Kidney glomerular epithelial cell (primary cell): ENCODE measurements at places on chromosomes 4 and X.

- DNase-seq, result no peak
These were observed 54.5 kb upstream of the BCOR start for GRCh38 chrX:40152173-40152711.

GRCh38 chrX:66408507-66408906, 230.4 kb downstream of the EDA2R start:
- no peak for DNase-seq

DNA sequence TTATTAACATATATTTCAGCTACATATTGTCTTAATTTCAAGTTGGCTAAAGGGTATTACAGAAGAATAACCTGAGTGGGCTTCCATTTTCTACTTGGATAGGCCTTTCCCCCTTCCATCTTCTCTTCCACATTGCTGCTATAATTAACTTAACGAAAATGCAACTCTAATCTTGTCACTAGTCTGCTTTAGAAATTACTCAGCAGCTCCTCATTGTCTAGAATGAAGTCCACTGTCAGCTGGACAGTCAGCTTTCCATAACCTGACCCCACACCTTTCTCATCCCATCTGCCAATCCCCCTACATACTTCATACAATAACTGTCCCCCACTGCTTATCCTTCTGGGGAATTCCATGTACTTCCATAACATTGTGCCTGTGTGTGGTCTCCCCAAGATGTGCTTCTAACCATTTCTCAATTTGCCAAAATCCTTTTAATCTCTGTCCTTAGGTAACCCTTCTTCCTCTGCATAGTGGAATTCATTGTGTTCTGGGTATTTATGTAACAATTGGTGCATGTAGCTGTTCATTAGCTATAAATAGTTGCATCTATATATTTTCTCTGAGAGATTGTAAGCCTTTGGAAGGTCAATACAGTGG, 4.8 kb downstream of the MND1 start:
- no peak for DNase-seq

GRCh38 chr4:49032440-49033161, 46.5 kb downstream of the CWH43 start:
- peak; percentile 21 for DNase-seq

- DNase-seq, result no peak
These were observed 120.9 kb upstream of the DDIT4L start for GRCh38 chr4:100311181-100311580.
